ENCODE measurements at places on chromosomes 5 and 9.
A peak's percentile ranks its signal among the peaks of the same experiment; 100 is the strongest.

- peak; percentile 88 for DNase-seq
Measured at GRCh38 chr5:68587171-68587570, 371.6 kb downstream of the PIK3R1 start.

GRCh38 chr5:132000241-132000490 is 11.3 kb downstream of the ACSL6 start:
- no peak for DNase-seq

- no peak for DNase-seq
Measured at GRCh38 chr5:179114756-179115155, 54.6 kb downstream of the ZNF354C start.

DNA sequence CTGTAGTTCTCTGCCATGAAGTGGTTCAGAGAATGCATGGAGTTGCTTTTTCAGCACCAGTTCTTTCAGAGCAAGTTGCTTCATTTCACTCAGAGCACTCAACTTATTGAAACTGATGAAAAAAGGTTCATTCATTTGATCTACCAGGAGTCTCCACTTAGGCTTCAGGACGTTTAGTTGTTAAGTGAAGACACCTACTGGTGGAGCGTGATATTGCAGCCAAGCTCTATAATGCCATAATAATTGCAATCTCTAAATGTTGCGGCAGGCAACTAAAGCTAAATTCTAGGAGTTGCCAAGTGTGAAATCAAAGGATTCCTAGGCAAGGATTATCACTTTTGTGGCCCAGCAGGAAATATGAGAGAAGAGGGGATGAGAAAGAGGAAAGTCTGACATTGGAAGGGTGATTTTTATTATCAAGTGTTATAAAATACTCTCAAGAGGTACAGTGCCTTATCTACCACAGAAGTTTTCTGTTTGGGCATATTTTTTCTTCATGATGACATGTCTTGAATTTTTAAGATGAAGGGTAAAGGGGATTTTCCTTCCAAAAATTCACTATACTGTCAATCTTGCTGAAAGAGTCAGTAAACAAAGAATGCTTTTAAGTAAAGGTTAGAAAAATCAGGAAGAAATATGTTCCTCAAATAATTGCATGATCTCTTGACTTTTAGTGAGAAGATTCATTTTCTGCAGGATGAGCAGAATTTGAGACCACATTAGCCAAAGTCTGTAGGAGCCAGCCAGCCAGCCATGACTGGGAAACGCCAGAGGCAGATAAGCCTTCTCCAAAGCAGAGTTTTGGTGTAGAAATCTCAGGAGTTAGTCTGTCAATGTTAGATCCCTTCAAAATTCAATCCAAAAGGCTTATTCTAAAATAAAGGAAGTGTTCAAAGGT is 83.4 kb downstream of the SH3PXD2B start:
- DNase-seq = peak; percentile 48

DNA sequence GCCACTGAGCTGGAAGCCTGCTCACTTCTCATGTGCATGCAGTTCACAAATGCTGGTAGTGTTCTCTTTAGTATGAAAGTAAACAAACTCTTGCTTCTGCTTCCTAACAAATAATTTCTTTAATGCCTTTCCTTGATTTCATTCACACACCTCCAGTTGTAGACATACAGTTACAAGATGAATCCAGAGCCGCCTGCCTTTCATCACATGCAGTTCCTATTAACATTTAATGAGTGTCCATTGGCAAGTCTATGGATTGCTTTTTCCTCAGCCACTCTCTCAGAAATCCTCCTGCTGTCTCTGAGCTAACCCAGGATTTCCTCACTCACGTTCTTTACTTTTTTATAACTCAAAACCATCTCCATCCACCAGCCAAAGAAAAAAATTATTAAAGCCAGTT is 408.6 kb downstream of the BNC2 start:
- DNase-seq = no peak

- DNase-seq = no peak
Measured at GRCh38 chr9:106467113-106467864, 395.7 kb upstream of the ZNF462 start.

- DNase-seq = peak; percentile 12
Measured at GRCh38 chr5:131230406-131230805, 33.4 kb upstream of the CDC42SE2 start.

DNA sequence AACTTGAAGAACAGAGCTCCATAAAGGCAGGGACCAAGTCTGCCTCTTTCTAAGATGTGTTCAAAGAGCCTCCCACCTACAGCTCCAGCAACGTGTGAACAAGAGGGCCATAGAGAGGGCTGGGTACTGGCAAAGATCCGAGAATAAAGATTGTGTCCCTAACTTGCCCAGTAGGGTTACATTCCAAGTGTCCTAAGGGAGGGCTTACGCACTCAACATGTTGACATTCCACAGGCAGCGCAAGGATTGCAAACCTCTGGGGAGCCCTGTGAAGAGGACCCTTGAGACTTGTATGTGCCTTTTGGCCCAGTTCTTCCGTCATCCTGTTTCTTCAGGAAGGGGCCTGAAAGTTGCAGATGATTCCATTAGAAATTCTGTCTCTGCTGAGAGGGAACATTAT is 48.2 kb upstream of the ENTREP1 start:
- no peak for DNase-seq

GRCh38 chr5:14424011-14424685 is 157.4 kb upstream of the OTULINL start:
- no peak for DNase-seq

DNA sequence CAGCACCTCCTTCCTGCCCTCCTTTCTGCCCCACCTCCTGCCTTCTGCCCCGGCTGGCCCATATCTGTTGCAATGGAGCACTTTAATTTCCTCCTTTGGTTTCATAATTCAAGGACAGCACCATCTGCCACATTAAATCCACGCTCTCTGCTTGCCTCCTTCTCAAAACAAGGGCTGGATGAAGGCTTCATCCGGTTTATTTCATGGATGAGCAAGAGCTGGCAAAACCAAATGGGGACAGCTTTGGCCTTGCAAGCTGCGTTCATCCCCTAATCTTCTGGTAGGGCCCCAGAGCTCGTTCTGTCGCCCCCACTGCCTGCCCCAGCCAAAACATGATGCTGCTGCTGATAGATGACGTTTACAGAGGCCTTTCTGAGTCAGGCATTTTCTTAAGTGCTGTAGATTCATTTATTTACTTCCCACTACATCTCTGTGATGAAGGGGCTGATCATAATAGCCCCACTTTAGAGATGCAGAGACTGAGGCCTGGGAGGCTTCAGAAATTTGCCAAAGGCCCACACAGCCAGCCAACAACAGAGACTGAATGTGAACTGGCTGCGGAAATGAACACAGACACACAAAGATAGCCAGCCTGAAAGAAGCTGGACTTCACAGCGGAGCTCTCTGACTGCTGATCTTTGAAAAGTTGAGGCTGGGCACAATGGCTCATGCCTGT is 115.6 kb upstream of the CPEB4 start:
- DNase-seq = no peak

DNA sequence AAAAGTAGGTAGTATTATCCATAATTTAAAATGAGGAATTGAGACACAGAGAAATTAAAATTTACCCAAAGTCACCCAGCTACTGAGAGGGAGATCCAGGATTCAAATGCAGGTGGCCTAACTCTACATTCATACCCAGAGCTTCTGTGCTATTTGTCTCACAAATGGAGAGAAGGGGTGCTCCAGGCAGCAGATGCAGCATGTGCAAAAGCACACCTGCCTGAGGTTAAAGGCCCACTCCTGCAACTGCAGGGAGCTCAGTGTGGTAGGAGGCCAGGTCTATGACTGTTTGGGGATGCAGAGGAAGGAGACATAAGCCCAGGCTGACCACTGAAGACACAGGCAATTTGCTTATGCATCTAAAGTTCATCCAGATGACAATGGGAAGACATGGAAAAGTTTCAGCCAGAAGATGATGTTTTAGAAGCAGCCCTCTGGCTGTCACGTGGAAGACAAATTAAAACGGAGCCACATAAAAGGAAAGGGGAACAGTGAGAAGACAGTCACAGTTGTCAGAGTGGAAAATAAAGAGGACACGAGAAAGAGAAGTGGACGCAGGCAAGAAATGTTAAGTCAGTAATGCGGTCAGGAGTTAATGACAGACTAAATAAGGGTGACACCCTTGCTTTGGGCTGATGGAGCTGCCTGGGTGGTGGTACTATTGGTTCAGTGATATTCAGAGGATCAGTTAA is 214.7 kb downstream of the EBF1 start:
- DNase-seq = no peak

Data from EH (cell line).